ENCODE measurements at places on chromosomes 2 and 18.

- no peak for DNase-seq
Observed at GRCh38 chr18:31143025-31143424, 19.6 kb downstream of the DSC1 start.

DNA sequence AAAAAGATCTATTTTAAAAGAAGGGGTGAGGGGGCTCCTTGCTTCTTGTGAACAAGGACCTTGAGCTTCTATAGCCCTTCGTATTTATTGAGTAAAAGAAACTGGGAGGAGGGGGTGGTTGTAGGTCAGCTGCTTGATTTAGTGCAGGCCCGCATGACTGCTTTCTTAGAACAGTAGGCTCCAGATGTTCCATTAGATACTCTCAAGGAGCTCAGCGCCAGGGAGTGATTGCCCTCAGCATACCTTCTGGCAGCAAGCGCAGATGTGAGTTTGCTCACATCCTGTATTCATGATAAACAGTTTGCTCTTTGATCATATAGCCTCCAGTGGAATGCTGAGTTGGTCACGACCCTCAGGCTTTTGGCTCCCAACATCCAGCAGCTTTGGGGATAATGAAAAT is 108.9 kb upstream of the XPO1 start:
- no peak for DNase-seq

DNA sequence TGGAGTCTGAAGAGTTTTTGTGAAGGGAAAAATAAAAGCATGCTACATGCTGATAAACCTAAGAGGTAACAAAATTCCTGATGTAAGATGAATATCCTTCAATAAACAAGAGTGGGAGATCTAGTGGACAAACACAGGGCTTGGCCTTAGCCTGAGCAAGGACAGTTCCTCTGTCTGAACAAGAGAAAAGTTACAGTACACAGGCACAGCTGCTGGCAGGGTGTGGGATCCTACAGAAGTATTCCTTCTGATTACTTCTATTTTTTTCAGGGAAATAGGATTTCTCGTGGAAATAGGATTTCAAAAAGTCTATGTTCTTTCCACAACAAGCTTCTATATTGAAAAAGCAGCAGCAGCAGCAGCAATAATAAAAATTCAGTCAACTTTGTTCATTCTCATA is 54.1 kb downstream of the NBAS start:
- no peak for DNase-seq

GRCh38 chr18:78611869-78612268 is 367.7 kb upstream of the SALL3 start:
- DNase-seq, result no peak

- no peak for DNase-seq
Observed at GRCh38 chr2:38180754-38181153, 104.8 kb upstream of the CYP1B1 start.

- no peak for DNase-seq
Observed at GRCh38 chr2:20852139-20852538, 29.2 kb upstream of the LDAH start.

DNA sequence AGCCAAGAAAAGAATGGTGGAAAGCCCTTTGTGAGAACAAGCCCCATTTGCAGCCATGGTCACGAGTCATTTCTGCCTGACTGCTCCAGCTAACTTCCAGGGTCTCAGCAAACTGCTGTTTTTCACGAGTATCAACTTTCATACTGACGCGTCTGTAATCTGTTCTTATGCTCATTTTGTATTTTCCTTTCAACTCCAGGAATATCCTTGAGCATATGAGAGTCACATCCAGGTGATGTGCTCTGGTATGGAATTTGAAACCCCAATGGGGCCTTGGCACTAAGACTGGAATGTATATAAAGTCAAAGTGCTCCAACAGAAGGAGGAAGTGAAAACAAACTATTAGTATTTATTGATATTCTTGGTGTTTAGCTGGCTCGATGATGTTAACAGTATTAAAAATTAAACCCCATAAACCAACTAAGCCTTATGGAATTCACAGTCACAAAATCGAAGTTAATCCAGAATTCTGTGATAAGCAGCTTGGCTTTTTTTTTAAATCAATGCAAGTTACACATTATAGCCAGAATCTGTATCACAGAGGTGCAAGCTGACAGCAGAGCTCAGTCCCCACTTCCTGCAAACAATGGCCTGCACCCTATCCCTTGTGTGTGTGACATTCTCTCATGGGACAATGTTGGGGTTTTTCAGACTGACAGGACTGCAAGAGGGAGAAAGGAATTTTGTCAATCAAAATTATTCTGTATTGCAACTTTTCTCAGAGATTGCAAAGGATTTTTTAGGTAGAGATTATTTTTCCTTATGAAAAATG is 26.1 kb downstream of the SLC14A1 start:
- no peak for DNase-seq

- DNase-seq, result no peak
Observed at GRCh38 chr18:22422909-22423548, 5.3 kb upstream of the CTAGE1 start.

DNA sequence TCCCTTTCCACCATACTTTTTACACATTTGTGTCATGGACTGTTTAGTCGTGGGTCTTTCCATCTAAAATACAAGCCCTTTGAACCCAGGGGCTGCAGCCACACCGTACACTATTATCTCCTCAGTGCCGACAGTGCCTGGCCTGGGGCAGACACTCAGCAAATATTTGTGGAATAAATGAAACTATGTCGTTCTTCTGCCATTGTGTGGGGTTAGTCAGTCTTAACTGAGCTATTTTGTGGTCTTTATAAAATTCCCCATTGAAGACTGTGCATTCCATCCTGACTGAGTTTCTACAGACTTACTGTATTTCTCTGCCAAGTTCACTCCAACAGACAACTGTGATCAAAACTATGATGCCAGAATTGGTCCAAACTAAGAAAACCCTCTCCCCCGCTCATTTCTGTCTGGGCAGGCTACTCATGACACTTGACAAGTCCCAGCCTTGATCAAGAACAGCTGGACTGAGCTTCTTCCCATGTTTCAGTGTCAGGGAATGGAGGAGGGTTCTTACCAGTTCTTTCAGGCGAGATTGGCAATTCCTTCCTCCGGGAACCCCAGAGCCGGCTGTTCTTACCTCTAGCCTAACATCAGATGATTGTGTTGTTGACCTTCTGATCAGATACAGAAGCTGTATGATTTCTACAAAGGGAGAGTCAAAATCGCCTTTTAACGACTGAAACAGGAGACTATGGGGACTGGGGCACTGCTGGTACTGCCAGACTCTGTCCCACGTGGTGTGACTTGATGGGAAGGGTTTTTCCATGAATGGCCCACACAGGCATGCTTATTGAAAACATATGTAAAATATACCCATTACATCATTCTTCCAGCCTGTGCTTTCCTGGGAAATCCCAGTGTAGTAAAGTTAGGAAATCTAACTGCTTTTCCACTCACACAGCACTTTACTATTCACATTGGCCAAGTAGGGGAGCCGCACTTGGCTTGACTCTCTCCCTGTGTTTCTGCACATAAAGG is 77.4 kb upstream of the NPAS2 start:
- no peak for DNase-seq

DNA sequence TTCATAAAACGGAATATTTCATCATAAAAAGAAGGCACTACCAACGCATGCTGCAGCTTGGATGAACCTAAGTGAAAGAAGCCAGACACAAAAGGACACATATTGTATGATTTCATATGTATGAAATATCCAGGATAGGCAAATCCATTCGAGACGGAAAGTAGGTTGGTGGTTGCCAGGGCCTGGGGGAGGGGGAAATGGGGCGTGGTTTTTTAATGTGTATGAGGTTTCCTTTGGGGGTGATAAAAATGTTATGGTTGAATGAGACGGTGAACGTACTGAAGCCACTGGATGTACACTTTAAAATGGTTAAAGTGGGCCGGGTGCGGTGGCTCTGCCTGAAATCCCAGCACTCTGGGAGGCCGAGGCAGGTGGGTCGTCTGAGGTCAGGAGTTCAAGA is 20.0 kb upstream of the SPATA3 start:
- no peak for DNase-seq

DNA sequence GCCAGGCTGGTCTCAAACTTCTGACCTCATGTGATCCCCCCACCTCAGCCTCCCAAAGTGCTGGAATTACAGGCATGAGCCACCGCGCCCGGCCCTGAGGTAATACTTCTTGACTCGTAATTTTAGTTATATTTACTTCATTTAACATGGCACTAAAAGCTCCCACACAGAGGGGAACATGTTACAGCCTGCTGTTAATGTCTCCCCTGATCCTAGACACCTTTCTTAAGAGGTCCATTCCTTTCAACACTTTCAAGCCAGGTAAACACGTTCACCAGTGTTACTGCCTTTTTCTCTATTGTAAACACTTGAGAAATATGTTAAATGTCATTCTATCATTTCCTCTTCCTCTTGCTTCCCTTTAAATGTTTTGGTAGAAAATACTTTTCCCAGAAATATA is 161.4 kb downstream of the METTL4 start:
- DNase-seq, result no peak

DNA sequence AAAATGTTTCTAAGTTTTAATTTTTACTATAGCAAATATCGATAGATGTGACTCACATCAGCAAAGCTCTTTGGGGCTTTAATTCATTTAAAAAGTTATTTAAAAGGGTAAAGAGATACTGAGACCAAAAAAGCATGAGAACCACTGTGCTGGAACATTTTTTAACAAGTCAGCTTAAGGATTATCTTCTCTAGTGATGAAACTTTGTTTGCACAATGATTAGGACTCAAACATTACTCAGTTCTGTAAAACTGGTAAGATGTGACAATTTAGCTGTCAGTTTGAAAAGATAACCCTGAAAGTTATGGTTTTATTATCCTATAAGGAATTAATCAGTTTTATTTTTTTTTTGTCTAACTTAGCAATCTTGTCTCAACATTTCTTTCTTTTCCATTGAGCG is 301.4 kb downstream of the TSN start:
- DNase-seq, result peak; percentile 76

GRCh38 chr18:46239549-46239948 is 135.4 kb downstream of the HAUS1 start:
- DNase-seq, result no peak

All from NCI-H460 (cell line).